ENCODE measurements at places on chromosomes 12 and 14. TPM values are rescaled to one million over a fixed set of nuclear protein-coding genes. Genes with fewer than 3 reads are reported as not detected.

Gene NRXN3
- under 0.01 TPM for total RNA-seq

Gene IFNG-AS1
- total RNA-seq = 0.26 TPM

Gene ARHGAP9
- total RNA-seq = not detected

Gene GPR84
- not detected for total RNA-seq

Gene SPX
- total RNA-seq = 0.25 TPM

Gene CCDC88C
- total RNA-seq = 0.92 TPM

Gene DIO2
- 161 TPM for total RNA-seq

Gene ASCL4
- total RNA-seq = not detected

Gene RNASE1
- total RNA-seq = 7.1 TPM

Gene ERBB3
- total RNA-seq = 3.6 TPM

Gene DAO
- not detected for total RNA-seq

Gene EXOC5
- 51.2 TPM for total RNA-seq

Gene RTL1
- not detected for total RNA-seq

Gene TAS2R10
- 0.87 TPM for total RNA-seq

Gene AHNAK2
- 36.7 TPM for total RNA-seq

Gene SYNE3
- 57.7 TPM for total RNA-seq

Gene TAS2R31
- total RNA-seq = 3.9 TPM

Gene EIF2S3B
- 0.93 TPM for total RNA-seq

Gene TOMM20L
- total RNA-seq = not detected

Gene RNASE2
- not detected for total RNA-seq

Gene YY1
- 35.1 TPM for total RNA-seq

Gene CLSTN3
- total RNA-seq = 7.9 TPM

Gene OLR1
- not detected for total RNA-seq

Gene WBP11
- 10.2 TPM for total RNA-seq

Gene STON2
- total RNA-seq = 0.66 TPM

Gene OR4E2
- total RNA-seq = not detected

Gene PLEKHH1
- total RNA-seq = 0.26 TPM

Gene SLC5A8
- total RNA-seq = not detected

Gene OGFOD2
- total RNA-seq = 8.1 TPM

Gene EIF5
- 188 TPM for total RNA-seq

All from aortic smooth muscle cell (primary cell).